ENCODE measurements at places on chromosomes 1 and 21. TPM values are rescaled to one million over a fixed set of nuclear protein-coding genes. Genes with fewer than 3 reads are reported as not detected.

GRCh38 chr1:204192046-204192445 lies 4.2 kb downstream of the KISS1 start:
- no peak for DNase-seq
- no peaks in the 10 kb centered on the region for H3K36me3 ChIP-seq
- H3K4me3 ChIP-seq: no peak overlapping the region

DNA sequence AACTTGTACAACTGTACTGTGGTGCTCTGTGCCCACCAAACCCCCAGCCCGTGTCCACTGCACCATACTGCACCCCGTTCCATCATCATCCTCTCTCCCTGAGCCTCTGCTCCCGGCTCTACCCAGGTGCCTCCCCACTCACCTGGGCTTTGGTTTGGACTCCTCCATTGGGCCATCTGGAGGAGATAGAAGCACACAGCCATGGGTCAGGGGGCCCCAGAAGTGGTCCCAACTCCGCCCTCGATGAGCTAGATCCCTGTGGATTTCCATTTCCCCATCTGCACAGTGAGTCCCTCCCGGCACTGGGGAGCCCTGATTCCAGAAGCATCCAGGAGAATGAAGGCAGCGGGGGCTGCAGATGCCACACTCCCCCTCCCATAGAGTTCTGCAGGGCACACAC lies 10.8 kb downstream of the TNNT2 start:
- DNase-seq: no peak
- no peaks in the 10 kb centered on the region for H3K4me1 ChIP-seq
- peaks cover 4% of the 10 kb centered on the region for H3K27me3 ChIP-seq
- H3K27ac ChIP-seq: no peak overlapping the region

DNA sequence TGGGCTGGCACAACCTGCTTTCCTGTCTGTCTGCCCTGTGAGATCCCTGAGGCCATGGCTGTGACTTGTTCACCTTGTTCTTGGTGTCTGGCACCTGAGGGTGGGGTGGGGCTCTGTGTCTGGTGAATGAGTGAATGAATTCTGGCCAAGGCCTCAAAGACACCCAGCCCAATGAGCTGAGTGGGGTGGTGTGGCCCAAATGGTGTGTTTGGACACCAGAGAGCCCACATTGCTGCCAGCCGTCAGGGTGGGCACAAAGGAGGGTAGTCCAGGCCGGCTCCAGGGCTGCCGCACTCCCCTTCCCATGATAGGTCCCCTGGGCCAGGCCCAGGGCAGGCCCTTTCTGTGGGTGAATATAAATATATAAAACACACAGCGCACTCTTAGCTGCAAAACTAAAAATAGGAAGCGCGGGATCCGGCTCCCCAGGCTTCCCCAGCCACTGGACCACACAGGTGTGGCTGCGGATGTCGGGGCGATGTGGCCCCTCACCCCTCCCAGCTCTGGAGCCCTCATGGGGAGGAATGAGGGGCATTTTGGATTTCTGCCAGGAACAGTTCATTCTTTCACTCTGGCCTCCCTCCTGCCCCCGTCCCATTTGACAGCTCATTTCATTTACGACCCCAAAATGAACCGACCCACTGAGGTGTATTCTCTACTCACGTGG lies 33.3 kb downstream of the RUNX3 start:
- no peak overlapping the region for H3K4me3 ChIP-seq
- H3K4me1 ChIP-seq: peaks cover 10% of the 10 kb centered on the region
- H3K27me3 ChIP-seq: no peaks in the 10 kb centered on the region
- no peak for DNase-seq

- H3K27me3 ChIP-seq: no peaks in the 10 kb centered on the region
- no peak for DNase-seq
- no peaks in the 10 kb centered on the region for H3K4me1 ChIP-seq
- H3K4me3 ChIP-seq: no peak overlapping the region
- no peak overlapping the region for H3K27ac ChIP-seq
Measured at GRCh38 chr1:245880754-245881403, 626.2 kb downstream of the SMYD3 start.

GRCh38 chr1:215932558-215932957 lies 365.5 kb downstream of the KCTD3 start:
- no peak overlapping the region for H3K4me3 ChIP-seq
- H3K27me3 ChIP-seq: no peaks in the 10 kb centered on the region
- H3K36me3 ChIP-seq: no peaks in the 10 kb centered on the region

DNA sequence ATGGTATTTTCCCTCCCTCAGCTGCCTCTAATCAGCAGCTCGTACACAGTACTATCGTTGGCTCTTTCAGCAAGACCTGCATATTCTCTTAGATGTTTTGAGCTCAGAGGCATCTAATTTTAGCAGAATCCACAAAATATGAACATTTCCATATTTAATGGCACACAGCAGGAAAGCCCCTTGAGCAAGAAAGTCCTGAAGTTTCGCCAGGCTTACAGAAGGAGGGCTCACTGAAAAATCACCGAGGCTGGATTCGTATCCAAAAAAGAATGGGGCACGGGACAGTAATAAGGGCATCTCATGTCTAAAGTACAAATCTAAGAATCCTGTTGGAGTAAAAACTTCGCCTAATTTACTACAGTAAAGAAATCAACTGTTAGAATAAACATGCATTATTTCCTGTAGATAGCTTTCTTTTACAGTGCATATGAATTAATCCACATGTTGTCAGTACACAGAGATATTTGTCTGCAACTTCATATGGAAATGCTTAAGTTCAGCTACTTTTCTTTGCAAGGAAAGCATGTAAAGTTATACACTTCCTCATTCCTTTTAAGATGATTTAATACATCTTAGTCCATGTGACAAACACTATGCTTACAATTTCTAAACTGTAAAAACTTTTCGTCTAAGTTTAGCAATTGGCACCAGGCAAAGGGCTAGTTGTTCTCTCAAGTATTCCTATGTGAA lies 1205.3 kb upstream of the ADGRL4 start:
- H3K27me3 ChIP-seq: no peaks in the 10 kb centered on the region
- no peak overlapping the region for H3K27ac ChIP-seq
- DNase-seq: no peak
- no peaks in the 10 kb centered on the region for H3K36me3 ChIP-seq
- H3K4me3 ChIP-seq: no peak overlapping the region

GRCh38 chr21:43188181-43188580 lies 19.4 kb downstream of the CRYAA start:
- no peaks in the 10 kb centered on the region for H3K36me3 ChIP-seq
- no peak overlapping the region for H3K27ac ChIP-seq

DNA sequence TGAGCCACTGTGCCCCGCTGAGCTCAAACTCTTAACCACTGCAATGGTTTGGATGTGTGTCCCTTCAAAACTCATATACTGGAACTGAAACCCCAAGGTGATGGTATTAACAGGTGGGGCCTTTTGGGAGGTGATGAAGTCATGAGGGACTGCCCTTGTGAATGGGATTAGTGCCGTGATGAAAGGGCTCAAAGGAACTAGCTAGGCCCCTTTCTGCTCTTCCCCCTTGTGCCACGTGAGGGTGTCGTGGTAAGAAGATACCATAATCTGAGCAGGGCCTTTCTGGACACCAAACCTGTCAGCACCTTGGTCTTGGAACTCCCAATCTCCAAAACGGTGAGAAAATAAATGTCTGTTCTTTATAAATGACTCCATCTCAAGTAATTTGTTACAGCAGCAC lies 45.5 kb upstream of the SPOCD1 start:
- no peaks in the 10 kb centered on the region for H3K36me3 ChIP-seq
- no peaks in the 10 kb centered on the region for H3K27me3 ChIP-seq
- no peak for DNase-seq
- H3K4me3 ChIP-seq: no peak overlapping the region

DNA sequence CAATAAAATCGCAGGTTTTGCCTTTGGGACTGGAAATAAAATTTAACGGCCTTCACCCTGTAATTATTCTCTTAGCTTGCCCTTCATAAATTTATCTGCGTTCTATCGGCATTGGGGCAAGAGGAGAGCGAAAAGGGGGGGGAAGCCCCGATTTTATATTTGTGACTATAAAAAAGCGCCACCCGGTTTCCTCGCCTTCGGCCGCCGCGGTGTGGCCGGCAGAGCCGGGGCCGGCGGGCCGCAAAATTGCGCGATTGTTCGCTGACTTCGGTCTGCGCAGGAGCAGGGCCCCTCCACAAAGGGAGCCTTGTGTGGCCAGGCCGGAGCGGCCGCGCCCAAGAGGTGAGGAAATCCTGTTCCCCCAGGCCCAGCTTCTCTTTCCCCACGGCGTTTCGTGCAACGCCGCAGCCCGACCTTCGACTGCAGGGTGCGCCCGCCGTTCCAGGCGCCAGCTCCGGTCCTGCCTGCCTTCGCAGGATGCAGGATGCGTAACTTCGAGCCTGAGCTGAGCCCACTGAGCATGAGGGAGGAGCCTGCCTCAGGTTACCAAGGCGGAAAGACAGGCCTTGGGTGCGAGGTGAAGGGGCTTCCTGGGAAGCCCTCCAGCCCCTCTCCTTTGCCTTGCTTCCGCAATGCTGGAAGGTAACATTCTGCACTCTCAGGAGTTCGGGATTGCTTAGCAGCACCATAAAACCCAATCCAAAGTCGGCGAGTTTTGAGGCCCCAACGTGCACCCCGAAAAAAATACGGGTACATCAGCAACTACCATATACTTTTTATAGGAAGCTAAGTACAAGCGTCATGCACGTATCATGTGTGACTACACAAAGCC lies 4.9 kb upstream of the TBX15 start:
- no peak overlapping the region for H3K4me3 ChIP-seq
- peaks cover 2% of the 10 kb centered on the region for H3K4me1 ChIP-seq
- H3K27ac ChIP-seq: no peak overlapping the region
- peaks cover 5% of the 10 kb centered on the region for H3K36me3 ChIP-seq
- peaks cover 89% of the 10 kb centered on the region for H3K27me3 ChIP-seq
- DNase-seq: no peak

GRCh38 chr1:193589597-193590040 lies 403.2 kb upstream of the B3GALT2 start:
- H3K4me3 ChIP-seq: no peak overlapping the region
- H3K27ac ChIP-seq: no peak overlapping the region
- H3K36me3 ChIP-seq: no peaks in the 10 kb centered on the region
- peaks cover 21% of the 10 kb centered on the region for H3K4me1 ChIP-seq
- no peaks in the 10 kb centered on the region for H3K27me3 ChIP-seq

DNA sequence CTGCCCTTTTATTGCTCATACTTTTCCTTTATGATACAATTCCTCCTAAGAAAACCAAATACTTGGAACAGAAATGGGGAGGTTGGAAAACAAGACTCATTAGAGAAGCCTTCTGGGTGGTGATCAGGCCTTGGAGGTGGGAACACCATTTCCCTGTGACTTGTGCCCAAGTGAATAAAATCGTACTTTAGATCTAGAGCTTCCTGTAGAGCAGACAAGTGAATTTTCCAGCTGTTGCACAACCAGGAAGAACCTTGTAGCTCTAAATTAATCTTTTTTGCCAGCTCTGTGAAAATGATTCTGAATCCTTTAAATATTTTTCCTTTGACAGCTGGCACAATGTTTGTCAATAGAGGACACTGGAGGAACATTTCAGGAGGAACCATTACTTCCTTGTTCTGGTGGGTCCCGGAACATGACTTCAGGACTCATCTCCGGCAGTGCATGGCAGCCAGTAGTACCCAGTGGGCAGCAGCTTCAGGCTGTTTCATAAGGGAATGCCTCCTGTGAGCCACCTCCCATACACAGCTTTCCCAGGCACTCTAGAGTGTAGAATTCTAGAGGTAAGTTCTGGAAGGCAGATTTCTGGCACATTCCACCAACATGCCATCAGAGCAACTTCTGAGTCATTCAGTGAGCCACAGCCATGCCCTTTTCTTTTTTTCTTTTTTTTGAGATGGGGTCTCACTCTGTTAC lies 5.5 kb upstream of the SNAPIN start:
- H3K27ac ChIP-seq: no peak overlapping the region
- no peaks in the 10 kb centered on the region for H3K27me3 ChIP-seq
- H3K4me1 ChIP-seq: peaks cover 5% of the 10 kb centered on the region
- DNase-seq: no peak
- H3K36me3 ChIP-seq: peaks cover under 1% of the 10 kb centered on the region
- H3K4me3 ChIP-seq: no peak overlapping the region

Gene RHCE
- 0.25 TPM for total RNA-seq

Gene ADAM30
- total RNA-seq: not detected

Gene SHISA4
- total RNA-seq: 0.41 TPM

Gene TFF1
- total RNA-seq: 0.48 TPM

Gene MANEAL
- total RNA-seq: 1.1 TPM

Gene CELA3A
- not detected for total RNA-seq

Gene SYT6
- not detected for total RNA-seq

Gene NGF
- total RNA-seq: not detected

Data from activated T-helper 2 cell treated with anti-CD3 and anti-CD28 coated beads, Interferon-gamma antibody, Interleukin-2, Interleukin-4, amounts not matched to agents 10 μg/mL and 5 μg/mL and 100 μg/mL, durations not matched to agents 14 hours and 24 hours and 36 hours (primary cell).